Tongue (tissue), 3 donors: ENCODE measurements at places on chromosomes 1 and 21.

- peak; percentile 54 for DNase-seq
Observed at GRCh38 chr1:91844862-91845528, 41.0 kb downstream of the TGFBR3 start.

DNA sequence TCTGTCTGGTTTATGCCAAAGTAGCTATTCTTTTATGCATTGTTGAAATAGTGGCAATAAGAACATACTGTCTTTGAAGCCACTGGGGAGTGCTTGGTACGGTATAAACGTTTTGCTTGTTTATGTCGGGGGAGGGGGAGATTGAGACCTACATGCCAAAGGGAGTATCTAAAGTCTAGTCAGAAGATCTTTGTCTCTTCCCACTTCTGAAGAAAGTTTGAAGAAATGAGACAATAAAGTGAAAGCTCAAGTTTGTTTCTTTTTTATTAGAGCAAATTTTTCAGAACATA is 6.8 kb downstream of the AKIRIN1 start:
- DNase-seq, result no peak

GRCh38 chr1:199018471-199019135 is 379.8 kb downstream of the PTPRC start:
- no peak for DNase-seq

- no peak for DNase-seq
Observed at GRCh38 chr1:51537568-51537967, 18.5 kb upstream of the EPS15 start.

- DNase-seq, result no peak
Observed at GRCh38 chr21:14677639-14678179, 131.6 kb upstream of the SAMSN1 start.

DNA sequence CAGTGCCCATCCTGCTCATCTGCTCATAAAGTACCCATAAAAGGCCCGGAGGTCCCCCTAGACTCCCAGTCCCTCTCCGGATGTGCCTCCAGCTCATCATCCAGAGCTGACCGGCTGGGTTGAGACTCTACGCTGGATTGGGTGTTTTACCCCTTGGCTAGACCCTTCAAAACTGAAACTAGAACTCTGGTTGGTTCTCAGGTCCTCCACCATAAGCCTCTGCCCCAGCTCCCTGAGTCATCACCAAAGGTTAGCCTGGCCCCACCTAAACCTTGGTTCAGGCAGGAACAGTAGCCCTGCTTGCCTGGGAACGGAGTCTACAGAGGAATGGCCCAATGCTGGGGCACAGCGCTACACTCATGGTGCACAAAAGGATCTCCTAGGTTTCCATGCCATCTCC is 75.1 kb downstream of the TLR5 start:
- DNase-seq, result no peak

- no peak for DNase-seq
Observed at GRCh38 chr21:43786300-43786806, 3.0 kb upstream of the RRP1 start.

DNA sequence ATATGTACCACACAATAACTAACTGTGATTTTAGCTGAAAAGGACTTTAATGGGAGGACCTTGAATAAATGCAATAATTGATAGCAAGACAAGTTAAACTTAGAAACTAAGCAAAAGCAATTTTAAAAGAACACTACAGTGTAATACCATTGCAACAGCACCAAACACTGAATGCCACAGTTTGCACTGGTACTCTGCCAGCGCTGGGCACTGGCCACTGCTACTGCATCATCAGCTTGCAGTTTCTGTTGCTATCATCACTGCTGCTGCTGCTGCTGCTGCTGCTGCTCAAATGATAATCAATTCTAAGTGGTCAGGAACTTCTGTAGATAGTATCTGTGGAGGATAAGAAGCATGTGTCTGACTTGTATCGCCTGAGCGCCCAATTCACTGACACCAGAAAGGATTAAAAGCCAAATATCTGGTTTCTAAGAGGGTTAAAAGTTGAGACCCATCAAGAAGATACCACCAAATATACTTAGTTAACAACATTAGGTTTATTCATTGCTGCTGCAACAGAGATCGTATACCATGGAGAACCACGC is 306.9 kb downstream of the LRRC40 start:
- no peak for DNase-seq

DNA sequence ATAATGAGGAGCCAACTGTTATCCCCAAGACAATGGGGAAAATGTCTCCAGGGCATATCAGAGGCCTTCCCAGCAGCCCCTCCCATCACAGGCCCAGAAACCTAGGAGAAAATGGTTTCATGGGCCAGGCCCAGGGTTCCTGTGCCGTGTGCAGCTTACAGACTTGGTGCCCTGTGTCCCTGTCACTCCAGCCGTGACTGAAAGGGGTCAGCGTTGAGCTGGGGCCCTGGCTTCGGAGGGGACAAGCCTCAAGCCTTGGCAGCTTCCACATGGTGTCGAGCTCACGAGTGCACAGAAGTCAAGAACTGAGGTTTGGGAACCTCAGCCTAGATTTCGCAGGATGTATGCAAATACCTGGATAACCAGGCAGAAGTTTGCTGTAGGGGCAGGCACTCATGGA is 18.1 kb downstream of the SIPA1L2 start:
- DNase-seq, result no peak

DNA sequence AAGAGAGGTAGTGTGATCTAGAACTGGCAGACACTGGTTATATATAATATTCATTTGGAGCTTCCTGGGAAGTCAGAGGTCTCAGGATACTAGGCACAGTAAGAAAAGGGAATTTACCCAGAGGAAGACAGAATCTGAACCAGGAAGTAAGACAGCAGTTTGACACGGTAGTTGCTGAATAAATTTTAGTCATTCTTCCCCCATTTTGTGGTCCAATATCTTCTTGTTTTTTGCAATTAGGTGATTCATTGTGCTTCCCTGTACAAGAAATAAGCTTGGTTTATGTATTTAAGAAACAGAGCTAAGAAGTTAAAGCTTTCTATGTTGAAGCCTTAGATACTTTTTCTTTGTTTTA is 1.3 kb downstream of the TMEM167B start:
- peak; percentile 15 for DNase-seq
